ENCODE measurements at places on chromosomes 6 and 20.

GRCh38 chr20:46682063-46682821 lies 7.0 kb downstream of the TP53RK start:
- no peak for DNase-seq

DNA sequence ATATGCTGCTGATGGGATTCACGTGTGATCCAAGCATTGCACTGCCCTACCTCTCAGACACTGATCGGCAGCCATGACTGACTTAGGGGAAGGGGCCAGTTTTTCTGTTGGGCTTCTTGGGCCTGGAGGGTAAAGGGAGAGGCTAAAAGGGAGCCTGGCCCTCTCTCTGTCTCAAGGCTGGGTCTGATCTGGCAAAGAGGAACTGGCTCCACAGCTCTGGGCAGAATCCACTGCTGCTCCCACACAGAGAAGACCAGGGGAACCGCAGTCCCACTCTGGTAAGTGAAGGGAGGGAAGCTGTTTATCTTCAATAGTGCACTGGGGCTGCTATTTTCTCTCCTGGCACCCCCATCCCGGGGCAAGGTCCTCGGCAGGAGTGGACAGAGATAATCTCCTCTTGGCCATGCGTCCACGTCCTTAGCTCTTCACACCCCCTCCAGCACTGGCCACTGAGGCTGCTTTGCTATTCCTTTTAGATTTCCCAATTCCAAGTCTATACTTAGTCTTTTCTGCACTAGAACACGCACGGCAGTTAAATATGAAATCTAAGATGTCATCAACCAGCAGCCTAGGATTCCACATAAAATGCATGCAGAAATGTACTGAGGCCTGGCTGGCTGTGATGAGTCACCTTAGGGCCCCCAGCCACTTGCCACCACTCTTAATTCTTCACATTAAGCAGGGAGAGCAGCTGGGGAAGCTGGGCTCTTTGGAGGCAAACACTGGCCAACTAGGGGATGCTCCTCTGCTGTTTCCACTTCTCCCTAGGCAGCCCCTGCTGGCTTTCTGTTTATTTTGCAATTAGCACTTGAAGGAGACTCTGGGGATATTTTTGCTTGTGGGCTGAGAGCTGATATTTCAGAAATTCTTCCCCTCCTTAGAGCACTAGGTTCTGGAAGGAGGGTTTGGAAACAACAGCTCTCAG lies 87.8 kb upstream of the ARMC2 start:
- DNase-seq, result no peak

- DNase-seq, result no peak
Measured at GRCh38 chr20:44326391-44327159, 10.3 kb upstream of the R3HDML start.

DNA sequence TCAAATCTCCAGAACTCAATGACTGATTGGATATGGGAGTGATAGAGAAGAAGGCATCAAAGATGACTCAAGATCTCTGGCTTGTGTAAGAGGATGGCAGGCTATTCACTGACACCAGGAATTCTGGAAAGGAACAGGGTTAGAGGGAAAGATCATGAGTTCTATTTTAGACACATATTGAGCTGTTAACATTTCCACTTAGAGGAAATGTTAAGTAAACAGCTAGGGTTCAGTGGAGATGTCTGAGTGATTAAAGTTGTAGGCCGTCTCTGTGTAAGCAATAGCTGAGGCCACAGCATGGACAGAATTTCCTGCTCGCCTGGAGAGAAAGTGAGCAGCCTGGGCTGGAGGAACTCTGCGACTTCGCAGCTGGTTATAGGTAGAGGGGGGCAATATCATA lies 21.0 kb downstream of the ZC3H12D start:
- DNase-seq, result no peak
